ENCODE measurements at places on chromosomes 16 and 17.

DNA sequence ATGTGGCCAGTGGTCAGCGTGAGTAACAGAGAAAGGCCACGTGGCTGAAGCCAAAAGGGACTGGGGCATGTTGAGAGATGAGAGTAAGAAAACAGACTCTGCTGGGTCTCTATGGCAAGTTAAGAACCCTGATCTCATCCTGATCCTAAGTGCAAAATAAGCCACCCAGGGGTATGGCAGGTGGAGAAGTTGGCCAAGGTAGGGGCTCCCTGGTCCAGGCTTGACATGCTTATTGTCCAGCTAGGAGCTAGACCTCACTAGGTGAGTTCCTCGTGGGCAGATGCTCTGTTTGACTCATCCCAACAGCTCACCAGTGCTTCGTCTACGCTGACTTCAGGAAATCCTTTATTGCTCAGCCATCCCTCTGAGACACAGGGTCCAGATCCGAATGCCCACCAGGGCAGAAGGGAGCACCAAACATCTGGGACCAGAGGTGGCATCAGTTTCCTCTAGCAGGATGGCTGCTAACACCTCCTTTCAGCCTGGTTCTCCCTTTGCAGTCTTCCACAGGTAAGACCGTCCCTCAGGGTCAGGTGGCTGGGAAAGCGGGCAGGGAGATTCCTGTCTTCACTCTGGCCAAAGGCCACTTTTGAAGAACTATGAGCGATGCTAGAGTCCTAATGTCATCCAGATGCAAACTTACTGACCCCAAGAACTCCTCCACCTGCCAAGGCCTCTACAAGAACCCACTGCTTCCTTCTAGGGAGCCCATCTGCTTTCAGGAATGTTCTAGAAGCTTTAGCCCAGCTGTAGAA, 99.5 kb downstream of the CDYL2 start:
- DNase-seq: no peak

DNA sequence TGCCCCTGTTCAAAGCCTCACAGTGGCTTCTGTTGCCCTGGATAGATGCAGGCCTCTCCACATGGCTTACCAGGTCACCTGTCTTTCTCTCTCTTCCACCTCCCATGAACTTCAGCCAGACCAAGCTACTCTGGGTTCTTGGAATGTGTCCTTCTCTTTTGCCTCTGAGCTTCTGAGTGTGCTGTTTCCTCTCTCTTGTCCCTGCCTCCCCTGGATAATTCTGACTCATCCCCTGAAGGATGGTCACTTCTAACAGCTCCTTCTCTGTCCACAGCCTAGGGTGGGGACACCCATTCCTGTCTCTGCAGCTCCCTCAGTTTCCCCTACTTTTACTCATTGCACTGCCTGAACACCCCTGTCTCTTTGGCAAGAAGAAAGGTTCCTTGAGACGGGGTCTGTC, 2.9 kb downstream of the GUCY2D start:
- DNase-seq: no peak

GRCh38 chr17:78852709-78853121, 12.1 kb upstream of the USP36 start:
- no peak for DNase-seq

DNA sequence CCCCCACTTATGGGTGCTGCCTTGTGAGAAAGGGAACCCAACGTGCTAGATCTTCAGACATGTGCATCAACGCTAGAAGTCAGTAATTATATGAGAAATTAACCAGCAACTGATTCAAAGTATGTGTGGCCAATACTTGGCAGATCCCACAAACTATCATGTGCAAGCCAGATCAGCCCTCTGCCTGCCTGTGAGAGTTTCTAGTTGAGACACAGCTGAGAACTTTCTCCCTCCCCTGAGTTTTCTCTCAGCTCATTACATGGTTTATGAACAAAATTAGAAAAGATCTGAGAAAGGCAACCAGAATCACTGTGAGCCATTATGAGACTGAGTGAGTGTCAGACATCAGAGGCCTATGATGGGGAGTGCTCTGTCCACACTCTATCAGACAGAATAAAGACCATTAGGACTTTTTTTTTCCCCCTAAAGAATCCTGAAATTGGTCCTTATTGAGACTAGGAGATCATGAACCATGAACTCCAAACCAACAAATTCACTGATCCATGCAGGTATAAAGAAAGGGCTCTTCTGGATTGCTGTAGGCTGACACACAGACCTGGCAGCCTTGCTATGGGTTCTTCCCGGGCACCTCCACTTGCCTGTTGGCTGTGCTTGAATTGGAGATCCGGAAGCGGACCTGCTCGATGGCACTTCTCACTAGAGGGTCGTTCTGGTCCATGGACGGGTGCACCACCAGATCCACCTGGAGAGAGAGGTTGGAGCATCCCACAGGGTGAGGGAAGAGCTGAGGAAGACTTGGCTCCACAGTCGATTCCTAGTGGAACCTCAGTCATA, 51.5 kb downstream of the GTF3C1 start:
- peak; percentile 16 for DNase-seq

GRCh38 chr17:77140878-77141767, at the start of gene SEC14L1:
Gene SEC14L1 (plus strand): TSS chr17:77140969. CDS start chr17:77143597, 2,628 bp downstream.
- DNase-seq: peak; percentile 44

GRCh38 chr17:10087355-10087754, 111.1 kb downstream of the GAS7 start:
- DNase-seq: no peak

- no peak for DNase-seq
These were observed 182.6 kb downstream of the C16orf78 start for GRCh38 chr16:49556249-49556605.

DNA sequence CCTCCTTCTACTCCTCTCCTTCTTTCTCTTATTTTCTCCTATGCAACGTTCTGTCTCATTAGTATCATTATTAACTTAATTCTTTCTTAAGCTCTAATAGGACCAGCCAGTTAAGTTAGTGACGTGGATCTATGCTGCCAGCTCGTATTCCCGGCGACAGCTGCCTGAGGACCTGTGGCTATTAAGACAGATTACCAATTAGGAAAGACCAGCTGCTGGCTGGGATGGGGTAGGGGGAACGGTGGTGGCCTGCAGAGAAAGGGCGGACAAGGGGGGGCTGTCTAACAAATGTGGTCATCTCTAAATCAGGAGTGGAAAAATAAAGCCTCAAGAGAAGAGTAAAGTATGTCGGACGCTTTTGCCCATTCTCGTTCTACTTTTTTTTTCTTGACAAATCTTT, 770 bp upstream of the MYH3 start:
- no peak for DNase-seq

GRCh38 chr16:22813223-22813947, 577 bp upstream of the HS3ST2 start:
- DNase-seq: peak; percentile 11

- DNase-seq: no peak
These were observed 20.5 kb downstream of the GRB7 start for GRCh38 chr17:39757931-39758873.

- peak; percentile 41 for DNase-seq
These were observed 1.4 kb downstream of the YPEL2 start for GRCh38 chr17:59332749-59333377.

- no peak for DNase-seq
These were observed 19.0 kb downstream of the POLG2 start for GRCh38 chr17:64477849-64478248.

DNA sequence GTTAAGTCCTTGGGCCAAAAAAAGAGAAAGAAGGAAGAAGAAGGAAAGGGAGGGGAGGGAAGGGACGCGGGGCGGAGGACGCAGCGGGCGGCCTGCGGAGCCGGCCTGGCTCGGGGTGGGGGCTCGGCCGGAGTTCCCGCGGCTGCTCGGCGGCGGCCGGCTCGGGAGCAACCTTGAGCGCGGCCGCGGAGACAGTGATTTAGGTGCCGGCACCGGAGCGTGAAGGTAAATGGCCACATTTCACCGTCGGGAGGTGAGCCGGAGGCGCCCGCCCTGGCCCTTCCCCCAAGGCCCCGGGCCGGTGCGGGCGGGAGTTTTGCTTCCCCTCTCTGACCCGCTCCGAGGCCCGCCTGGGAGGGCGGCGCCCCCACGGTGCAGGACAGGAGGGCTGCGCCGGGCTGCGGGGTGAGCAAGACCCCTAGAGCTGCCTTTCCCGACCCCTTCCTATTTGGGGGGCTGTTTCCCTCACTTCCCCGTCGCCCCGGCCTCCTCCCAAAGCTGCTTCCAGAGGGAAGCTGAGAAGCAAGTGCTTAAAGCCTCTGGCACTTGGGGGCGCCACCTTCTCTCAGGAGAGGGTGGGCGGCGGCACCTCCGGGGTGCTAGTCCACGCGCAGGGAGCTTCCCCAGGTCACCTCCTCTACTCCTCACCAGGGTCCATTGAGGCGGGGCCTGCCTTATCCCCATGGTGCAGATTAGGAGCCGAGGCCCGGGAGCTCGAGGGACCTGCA, 56.5 kb downstream of the MRM1 start:
- no peak for DNase-seq

GRCh38 chr17:44155488-44155887, 13.8 kb downstream of the HROB start:
- DNase-seq: no peak

DNA sequence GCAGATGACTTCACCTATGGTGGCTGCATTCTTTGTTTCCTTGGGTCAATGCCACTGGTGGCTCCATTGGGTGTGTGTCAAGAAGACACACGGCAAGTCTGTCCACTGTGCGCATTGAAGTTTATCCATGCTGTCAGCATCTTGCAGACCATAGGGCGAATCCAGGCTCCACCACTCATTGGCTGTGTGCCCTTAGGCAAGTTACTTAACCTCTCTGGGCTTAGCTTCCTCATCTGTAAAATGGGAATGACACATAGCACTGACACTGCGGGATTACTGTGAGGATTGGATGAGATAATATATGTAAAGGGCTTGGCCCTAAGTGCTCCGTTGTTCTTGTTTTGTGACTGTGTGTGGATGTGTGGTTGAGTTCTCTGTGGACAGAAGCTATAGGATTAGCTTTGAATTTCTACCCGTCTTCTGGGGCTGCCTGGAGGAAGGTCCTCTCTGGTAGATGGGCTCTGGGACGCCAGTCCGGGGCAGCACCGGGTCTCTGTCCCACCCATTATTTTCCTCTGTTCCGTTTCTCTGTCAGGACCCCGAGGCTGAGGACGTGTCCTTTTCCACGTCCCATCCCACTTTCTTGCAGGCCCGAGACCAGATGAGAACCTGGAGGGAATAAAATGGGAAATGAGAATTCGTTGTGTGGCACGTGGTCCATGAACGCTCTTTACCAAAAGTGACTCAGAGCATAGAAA, 178.4 kb downstream of the IRF8 start:
- DNase-seq: no peak

DNA sequence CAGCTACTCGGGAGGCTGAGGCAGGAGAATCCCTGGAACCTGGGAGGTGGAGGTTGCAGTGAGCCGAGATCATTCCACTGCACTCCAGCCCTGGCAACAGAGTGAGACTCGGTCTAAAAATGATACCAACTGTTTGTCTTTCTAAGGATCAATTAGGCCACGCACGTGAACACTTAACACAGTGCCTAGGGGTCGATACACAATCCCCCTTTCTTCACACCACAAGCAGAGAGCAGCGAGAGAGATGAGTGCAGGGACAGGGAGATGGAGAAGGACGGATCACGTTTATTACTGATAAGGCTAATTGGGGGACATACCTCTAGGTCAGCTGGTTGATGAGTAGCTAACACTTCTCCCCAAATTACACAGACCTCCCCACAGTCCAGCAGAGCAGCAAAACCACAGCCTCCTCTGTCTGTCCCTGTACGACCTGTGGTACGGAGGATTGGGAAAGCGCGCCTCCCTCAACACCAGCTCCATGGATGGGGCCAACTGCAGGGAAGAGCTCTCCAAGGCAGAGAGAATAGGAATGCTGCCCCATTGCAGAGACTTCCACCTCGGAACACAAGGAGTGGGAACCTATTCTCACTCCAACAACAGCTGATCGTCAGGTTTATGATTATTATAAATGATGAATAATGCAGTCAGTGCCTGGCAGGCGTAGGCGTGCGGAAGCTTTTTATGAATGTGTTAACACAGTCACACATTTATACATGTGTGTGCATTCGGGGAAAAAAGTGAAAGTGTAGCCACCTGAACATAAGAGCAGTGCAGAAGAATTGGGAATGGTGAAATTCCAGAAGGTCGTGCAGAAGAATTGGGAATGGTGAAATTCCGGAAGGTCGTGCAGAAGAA, 155.1 kb downstream of the C16orf95 start:
- no peak for DNase-seq

DNA sequence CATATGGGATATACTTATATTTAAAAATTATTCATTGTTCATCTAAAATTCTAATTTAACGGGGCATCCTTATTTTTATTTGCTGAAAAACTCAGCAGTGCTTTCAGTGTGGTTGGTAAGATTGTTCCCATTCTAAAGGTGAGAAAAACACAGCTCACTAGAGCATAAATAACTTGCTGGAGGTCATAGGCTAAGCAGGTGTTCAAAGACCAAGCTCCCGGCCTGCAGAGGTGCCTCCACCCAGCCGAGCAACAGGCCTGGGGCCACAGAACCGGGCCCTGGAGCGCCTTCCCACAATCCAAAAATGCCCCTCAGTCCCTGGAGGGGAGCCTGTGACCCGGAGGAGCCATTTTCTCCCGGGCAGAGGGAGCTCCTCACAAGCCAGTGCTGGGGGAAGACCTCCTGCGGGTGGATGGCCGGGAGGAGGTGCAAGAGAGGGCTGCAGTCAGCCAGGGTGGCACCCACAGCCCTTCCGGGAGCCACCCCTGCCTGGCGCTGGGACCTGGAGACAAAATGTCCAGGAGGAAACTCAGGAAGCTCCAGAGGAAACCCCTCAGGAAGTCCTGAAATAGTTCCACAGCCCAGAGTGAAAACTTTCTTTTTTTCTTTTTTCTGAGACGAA, 14.7 kb downstream of the ABR start:
- DNase-seq: no peak

GRCh38 chr16:49951574-49952195, 73.3 kb upstream of the CNEP1R1 start:
- DNase-seq: no peak

- no peak for DNase-seq
These were observed 35.4 kb upstream of the ARL4D start for GRCh38 chr17:43363181-43363925.

DNA sequence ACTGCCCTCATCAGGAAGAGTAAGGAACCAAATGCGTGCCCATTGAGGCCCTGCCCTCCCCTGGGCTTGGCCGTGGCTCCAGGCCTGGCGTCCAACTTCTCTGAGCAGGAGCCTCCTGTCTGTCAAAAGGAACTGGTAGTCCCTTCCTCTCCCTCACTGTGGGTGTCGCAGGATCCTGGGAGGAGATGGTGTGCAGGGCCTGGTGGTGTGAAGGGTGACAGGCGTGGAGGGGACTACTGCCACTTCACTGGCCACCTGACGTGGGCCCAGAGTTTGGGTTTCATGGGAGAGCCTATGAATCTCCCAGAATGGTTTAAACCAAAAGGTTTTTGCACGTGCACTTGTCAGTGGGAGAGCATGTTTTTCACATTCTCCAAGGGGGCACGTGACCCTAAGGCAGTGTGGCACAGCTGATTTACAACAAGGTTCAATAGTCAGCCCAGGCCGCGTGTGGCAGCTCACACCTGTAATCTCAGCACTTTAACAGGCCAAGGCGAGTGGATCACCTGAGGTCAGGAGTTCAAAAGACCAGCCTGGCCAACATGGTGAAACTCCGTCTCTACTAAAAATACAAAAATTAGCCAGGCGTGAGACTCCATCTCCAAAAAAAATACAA, 12.5 kb downstream of the ARL2BP start:
- no peak for DNase-seq

GRCh38 chr16:12628536-12628935, 175.2 kb downstream of the CPPED1 start:
- DNase-seq: peak; percentile 35
